ENCODE measurements at places on chromosomes 4 and X.
A peak's percentile ranks its signal among the peaks of the same experiment; 100 is the strongest.

DNA sequence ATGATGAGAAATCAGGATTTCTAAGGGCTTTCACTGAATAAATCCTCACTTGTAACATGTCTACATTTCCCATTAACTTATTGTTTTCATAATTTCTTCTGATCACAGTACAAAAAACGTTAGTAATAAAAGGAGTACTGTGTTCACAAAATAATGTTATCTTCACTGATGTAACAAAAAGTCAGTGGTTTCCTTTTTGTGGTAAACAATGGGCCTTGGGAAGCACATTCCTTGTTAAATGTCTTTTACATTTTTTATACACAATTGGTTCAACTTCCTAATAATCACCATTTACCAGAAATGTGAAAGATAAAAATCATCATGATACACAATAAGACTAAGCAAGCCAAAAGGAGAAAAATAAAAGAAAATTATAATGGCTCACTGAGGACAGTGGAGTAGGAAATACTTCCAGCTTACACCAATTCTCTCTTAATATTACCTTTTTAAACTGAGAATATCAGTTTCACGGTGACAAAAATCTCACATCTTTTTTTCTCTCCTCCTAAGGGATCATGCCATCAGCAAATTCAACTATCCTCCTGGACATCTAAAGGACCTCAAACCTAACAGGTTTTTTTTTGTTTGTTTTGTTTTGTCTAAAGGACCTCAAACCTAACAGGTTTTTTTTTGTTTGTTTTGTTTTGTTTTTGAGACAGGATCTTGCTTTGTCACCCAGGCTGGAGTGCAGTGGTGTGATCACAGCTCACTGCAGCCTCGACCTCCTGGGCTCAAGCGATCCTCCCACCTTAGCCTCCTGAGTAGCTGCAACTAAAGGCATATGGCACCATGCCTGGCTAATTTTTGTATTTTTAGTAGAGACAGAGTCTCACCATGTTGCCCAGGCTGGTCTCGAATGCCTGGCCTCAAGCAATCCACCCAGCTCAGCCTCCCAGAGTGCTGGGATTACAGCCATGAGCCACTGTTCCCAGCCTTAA is 57.3 kb downstream of the FRYL start:
- no peak for DNase-seq

DNA sequence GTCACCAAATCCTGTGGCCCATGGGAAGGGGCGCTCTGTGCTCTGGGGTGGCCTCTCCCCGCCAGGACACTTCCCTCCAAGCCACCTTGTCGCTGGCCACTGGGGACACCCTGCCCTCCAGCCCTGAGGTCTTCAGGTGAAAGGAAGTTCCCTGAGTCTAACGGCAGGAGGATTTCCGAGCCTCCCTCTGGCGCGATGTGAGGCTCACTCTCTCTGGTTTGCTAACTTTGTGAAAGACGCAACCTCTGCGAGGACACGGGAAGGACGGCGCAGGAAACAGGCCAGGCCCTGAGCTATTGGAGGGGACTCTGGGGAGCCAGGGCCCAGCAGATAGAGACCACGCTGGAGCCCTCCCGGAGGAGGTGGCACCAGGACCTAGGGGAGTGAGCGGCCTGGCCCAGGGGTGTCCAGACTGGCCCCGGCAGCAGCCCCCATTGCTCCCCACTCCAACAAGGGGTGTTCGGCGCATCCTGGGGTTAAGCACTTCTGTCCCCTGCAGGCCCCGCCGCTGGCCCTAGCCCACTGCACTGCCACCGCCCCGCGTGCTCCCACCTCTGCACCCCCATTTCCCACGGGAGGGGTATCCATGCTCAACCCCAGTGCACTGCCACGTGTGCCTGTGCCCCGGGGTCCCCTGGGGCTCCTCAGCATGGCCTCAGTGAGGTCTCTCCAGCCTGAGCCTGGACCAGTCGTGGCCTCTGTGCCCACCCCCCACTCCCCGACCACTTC is 72.2 kb upstream of the MXD4 start:
- no peak for DNase-seq

DNA sequence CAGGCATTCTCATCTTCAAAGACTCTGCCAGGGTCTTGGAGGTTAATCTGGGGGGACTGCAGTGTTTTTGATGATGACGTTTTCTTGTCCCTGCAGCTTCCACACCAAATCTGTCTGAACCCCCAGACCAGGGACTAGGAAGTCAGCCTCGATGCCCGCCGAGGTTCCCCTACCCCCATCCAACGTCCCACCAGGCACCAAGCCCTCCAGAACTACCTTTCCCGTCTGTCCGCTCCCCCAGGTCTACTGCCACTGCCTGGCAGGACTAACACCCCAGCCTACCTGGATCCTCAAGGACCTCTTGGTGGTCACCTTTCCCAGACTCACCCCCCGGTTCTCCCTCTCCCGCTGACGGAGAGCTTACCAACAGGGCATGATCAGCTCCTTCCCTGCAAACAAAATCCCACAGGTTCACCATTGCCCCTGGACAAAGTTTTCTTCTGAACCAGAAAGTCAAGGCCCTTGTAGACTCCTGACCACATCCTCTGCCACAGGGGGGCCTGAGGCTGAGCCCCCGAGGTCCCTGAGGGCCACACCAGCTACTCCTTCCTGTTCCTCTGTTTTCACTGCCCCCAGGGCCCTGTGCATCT is 40.9 kb downstream of the HMX1 start:
- DNase-seq: no peak

DNA sequence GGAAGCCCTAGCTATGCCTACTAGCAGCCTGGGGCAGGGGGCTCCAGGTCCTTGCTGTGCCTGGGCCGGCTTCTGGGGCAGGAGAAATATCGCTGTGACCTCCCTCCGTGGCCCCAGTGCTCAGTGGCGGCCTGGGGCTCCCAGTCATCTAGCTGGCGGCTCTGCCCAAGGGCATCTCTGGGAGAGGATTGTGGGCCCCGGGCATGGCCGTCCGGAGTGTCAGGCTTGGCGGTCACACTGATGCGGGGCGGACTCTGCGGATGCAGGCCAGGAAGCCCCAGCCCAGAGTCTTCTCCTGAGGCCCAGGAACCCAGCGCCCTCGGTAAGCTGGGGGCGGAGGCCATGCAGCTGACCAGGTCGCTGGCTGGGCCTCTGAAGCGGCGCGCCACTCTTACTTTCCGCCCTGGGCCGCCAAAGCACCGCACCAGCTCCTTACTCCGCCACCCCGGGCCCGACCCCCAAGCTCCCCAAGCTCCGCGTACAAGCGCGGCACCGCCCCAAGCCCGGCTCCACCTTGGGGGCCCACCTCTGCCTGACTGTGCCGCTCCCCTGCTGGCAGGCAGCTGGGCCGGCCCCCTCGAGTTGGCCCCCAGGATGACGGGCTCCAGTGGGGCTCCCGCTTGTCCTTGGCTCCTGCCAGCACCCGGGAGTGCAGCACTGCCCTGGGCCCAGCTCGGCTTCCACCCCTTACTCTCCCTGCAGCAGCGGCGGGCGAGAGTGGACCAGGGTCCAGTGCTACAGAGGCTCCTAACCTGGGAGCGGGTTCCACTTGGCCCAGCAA is 720.0 kb downstream of the PCDH18 start:
- no peak for DNase-seq

DNA sequence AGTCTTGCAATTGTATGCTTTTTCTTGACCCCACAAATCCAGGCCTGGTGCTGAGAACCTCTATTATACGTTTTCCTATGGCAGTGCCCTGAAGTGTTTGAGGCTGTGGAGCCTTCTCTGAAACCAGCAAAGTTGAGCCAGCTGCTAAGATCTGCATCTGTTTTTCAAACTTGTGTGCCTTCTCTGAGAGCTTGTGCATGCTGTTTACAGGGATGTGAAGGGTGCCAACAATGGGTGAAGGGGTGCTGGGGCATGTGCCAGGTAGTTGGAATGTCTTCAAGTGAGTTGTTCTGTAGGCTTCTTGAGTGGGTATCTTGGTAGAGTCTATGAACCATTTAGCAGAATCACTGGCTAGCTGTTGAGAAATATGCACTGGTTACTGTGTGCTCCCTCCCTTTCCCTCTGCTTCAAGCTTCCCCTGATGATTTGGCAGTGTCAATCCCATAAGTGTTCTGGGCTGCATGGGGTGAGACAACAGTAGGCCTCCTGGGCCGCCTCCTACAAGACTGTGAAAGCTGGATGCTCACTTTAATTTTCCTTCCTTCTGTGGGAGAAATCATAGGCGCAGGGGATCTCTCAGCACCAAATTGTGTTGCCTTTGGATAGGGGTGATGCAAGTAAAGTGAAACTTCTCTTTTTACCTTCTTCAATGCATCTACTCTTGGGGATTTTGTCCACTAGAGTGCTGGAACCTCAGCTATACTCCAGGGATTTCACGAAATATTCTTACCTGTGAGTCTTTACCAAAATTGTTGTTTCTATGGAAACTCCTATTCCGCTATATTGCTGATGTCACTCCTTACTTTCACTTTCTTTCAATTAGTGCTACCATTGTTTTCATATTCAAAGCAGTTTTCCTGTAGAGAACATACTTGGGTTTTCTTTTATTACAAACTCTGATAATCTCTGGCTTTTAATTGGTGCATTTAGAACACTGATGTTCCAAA is 30.0 kb downstream of the ITM2A start:
- no peak for DNase-seq

DNA sequence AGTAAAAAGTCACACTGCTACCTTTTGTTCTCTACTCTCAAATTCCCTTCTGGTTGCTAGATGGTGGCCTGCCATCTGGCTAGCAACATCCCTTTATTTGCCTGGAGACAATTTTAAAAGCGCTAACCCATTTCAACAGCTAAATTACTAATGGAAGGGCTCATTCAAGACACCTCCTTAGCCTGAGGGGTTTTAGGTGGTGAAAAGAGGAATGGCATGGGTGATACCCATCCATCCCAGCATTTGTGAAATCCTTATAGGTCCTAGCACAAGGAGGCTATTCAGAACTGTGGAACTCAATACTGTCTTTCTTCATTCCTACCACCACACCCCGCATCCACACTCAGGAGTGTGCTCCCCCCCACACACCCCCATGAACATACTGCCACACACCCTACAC is 33.5 kb downstream of the ARHGEF9 start:
- peak; percentile 46 for DNase-seq

- no peak for DNase-seq
These were observed 24.3 kb upstream of the PAK3 start for GRCh38 chrX:111071542-111072277.

GRCh38 chr4:79653871-79654270 is 245.8 kb upstream of the GK2 start:
- DNase-seq: peak; percentile 65

DNA sequence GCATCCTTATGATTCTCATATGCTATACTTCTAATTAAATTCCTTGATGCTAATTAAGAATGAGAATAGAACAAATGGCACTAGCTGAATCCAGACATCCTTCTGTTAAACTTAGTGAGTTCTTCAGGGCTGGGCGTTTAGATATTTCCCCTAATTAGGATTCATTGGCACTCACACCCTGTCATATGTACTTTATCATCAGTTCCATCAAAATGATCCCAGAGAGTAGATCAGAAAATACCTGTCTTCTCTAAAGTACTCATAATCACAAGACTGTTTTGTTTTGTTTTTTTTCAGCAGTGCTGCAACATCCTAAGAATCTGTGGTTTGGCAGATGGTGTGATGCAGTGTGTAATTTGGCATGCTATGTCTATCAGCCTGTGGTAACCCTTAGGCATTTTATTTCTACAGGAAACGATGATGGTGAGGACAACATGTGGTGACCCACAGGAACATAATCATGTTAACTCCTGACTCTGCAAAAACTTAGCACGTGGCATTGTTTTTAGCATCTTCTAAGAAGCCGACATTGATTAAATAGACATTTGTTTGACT is 2528.4 kb downstream of the ARAP2 start:
- DNase-seq: peak; percentile 91

GRCh38 chr4:121077496-121077895 is 5.2 kb upstream of the NDNF start:
- DNase-seq: peak; percentile 11
